Esophagus squamous epithelium (tissue), 5 donors: ENCODE measurements at places on chromosomes 2 and 18. TPM values are rescaled to one million over a fixed set of nuclear protein-coding genes. Genes with fewer than 3 reads are reported as not detected.

TLX2 gene
- not detected for total RNA-seq

DNA sequence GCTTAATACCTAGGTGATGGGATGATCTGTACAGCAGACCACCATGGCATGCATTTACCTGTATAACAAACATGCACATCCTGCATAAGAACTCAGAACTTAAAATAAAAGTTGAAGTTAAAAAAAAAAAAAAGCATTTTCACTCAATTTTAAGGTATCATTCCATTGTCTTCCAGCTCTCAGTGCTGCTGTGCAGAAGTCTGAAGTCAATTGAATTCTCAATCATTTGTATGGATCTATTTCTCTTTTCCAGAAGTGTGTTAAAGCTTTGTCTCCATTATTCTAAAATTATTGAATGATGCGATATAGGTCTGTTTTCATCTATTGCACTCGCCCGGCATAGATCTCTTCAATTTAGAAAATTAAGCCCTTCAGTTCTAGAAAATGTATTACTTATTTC, 202.5 kb upstream of the EPAS1 start:
- DNase-seq = no peak

DNA sequence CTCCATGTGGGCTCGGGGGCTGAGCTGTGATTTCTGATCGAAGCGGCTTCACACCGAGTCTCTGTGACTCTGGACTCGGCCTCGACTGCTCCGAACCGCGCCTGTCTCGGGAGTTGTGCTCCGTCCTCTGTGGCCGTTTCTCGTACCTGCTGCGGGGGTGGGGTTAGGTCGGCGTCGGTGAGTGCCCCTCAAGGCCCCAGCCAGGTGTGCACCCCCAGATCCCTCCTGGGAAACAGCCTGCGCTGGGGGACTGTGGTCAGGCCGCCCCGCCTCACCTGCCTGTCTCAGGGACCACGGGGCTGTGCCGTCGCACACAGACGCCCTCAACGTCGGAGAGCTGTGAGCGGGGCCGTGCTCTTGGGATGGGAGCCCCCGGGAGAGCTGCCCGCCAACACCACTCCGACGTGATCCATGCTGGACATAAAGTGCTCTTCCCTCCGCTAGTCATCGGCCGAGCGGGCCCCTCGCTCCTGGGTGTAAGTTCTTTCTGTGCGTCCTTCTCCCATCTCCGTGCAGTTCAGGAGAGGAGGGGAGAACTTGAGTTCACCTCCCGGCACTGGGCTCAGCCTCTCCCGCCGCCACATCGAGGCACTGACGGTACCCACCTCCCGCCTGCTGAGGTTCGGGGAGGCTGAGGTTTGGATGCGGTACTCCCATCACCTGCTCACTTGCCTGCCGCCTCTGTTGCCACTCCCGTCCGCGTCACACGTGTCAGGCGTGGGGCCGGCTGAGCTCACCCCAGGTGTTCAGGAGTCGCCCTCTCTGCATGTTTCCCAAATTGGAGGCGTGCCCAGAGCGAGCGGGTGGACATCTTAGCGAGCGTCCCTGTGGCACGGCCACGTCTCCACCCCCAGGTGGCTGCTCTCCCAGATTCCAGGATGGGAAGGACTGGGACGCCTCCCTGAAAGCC, 55.7 kb downstream of the CTDP1 start:
- DNase-seq = no peak

ZC3H6 gene
- 1.6 TPM for total RNA-seq

DNA sequence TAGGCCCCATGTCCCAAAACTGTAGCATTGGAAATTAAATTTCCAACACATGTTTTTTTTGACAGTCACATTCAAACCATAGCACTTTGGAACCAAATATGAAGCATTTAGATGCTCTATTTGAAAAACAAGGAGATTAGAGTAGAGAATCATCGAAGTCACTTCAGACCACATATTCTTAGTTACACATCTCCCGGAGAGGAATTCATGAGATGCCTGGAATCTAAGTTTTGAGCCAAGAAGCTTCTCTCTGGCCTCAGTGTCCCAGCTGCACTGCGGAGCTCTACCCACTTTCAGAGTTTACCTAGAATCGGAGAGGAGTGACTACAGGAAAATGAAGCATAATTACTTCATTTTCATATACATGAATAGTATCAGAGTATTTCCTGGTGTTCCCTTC, 385.9 kb downstream of the TNS1 start:
- no peak for DNase-seq

DNA sequence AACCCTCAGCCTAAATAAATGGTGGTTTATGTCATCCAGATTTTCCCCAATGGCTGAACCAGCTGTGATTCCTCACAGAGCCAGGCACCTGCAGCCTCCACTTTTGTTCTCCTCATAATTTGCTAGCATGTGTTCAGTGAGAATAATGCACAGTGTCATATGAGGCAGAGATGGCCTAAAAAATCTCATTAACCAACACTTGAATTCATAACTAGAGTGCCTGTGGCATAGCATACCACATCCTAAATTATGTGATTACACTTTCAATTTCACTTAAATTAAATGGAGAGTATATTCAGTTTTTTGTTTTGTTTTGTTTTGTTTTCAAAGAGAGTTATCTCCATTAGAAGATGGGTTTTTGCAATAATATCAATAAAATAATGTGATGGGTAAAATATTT, 488.0 kb downstream of the CBLN2 start:
- DNase-seq = no peak

- no peak for DNase-seq
Measured at GRCh38 chr2:44920751-44921150, 20.8 kb upstream of the SIX3 start.

DNA sequence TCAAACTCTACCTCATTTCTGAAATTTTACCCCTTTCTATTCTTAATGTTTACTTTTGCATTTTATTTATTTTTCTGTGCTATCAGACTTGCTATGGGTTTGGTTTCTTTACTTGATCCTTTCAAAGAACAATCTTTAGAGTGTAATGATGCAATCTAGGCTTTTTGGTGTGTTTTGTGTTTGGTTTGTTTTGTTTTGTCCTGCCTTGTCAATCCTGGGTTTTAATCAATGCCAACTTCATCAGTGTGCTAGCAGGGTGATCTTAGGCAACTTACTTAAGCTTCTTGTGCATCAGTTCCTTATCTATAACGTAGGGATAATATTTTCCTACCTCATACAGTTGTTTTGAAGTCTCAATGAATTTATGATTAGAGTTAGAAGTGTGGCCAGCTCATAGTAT, 350.4 kb downstream of the NR4A2 start:
- DNase-seq = no peak

ABCG8 gene
- not detected for total RNA-seq

- no peak for DNase-seq
Measured at GRCh38 chr18:63260380-63260754, 59.2 kb downstream of the BCL2 start.

FAM237A gene
- total RNA-seq = not detected

- DNase-seq = no peak
Measured at GRCh38 chr2:14631406-14632040, 994 bp upstream of the LRATD1 start.

GRCh38 chr2:43569921-43570320, 25.9 kb downstream of the THADA start:
- no peak for DNase-seq

C1QL2 gene
- not detected for total RNA-seq

GRCh38 chr18:63112706-63113105, 206.9 kb downstream of the BCL2 start:
- DNase-seq = no peak

GRCh38 chr2:241802421-241803318, 6.3 kb upstream of the NEU4 start:
- DNase-seq = no peak

AMER3 gene
- total RNA-seq = not detected

- DNase-seq = no peak
Measured at GRCh38 chr2:173323371-173323770, 31.3 kb upstream of the CDCA7 start.

DNA sequence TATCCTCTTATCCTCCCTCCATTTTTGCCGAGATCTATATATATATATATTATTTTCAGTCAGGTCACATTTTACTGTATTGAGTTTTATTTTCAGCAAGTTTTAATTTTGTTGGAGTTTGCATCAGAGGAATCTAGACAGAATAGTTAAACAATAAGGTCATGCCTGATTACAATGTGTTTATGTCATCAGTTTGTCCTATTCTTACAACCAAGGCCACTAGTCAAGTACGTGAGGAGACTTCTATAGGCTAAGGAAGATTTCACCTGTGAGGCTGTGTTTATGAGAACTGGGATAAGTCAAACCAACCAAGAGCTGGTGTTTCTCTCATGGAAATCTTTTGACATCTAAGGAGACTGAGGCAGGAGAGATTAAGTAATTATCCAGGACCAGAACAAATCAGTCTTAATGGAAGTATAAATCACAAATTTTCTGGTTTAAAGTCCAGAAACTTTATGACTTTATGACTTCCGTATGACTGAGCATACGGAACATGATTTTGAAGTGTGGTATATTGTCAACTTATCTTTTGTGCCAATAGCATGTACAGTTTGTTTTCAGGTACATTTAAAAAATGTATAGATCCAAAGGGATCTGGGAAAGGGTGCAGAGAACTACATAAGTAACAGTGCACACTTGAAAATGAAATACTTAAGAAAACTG, 100.0 kb upstream of the DTNA start:
- no peak for DNase-seq

DNA sequence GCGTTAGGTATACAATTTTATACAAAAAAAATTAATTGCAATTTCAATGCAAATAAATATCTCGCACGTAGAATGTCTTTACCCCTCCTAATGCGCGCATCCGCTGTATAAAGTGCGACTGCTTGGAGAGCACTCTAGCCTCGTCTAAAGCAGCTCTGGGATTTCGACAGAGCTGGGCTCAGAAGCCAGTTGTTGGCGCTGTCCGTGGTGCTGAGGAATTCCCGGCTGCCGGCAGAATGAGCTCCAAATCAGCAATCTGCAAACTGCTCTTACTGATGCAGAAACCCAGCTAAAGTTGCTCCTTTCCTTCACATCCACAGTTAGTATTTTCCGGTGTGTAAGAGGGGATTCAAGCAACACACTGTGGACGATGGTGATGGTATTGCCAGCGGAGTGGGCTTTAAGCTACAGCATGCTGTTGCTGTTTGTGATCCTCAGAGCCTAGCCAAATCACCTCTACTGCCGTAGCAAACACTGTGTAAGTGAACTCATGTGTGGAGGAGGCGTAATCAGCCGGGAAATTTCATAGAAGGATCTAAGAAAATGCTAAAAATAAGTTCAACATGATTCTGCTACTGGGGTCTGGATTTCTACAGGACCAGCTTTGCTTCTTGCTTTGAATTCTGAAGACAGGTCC, at the start of gene VWC2L:
Gene VWC2L (plus strand): TSS at position 137 of the 637 bp plus-strand sequence. CDS start 3,140 bp downstream, outside the sequence.
- DNase-seq = no peak

- DNase-seq = no peak
Measured at GRCh38 chr2:126495189-126495588, 160.8 kb upstream of the GYPC start.

IGFBP2 gene
- total RNA-seq = 113 TPM

DNA sequence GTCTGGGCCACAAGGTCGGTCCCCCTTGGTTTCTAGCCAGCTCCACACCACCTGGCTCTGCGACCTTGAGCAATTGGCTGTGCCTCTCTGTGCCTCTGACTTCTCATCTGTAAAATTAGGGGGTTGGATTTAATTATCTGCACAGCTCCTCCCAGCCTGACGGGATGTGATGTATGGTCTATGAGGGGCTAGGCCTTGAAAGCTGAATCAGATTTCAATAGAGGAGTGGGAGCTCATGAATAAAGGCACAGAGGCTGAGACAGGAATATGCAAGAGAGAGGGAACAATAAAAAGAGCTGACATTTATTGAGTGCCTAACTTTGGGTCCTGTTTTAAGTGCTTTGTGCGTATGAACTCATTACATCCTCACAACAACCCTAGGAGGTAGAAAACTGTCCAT, 104.7 kb downstream of the ALK start:
- DNase-seq = no peak
